Stimulated activated CD8-positive, alpha-beta memory T cell treated with anti-CD3 and anti-CD28 coated beads, Interleukin-15, amount 100 ng/mL, for 1 hour (primary cell): ENCODE measurements at places on chromosomes 4 and X.

DNA sequence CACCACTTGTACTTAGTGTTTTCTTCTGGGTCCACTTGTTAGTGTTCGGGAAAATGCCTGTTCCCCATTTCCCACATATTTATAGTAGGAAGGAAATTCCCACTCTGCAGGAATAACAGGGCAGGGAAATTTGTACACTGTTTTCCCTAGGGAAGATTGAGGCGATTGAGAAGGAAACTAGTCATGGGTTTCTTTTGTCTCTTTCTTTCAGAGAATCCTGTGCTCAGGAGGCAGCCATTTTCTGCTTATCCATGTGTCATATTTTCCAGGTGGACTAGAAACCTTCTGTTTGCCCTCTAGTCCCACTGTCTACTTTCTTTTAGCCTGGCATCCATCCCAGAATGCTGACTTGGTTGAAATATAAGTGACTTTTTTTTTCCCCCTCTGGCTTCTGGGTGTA, 299.1 kb upstream of the ANKRD50 start:
- DNase-seq, result no peak

DNA sequence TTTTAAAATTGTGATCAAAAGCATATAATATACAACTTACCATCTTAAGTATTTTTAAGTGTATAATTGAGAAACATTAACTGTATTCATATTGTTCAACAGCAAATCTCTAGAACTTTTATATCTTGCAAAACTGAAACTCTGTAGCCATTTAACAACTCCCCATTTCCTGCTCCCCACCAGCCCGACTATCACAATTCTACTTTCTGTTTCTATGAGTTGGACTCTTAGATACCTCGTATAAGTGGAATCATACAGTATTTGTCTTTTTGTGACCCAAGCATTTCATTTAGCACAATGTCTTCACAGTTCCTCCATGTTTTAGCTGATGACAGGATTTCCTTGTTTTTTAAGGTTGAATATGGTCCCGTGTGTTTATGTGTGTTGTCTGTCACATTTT, 106.0 kb downstream of the LRBA start:
- no peak for DNase-seq

DNA sequence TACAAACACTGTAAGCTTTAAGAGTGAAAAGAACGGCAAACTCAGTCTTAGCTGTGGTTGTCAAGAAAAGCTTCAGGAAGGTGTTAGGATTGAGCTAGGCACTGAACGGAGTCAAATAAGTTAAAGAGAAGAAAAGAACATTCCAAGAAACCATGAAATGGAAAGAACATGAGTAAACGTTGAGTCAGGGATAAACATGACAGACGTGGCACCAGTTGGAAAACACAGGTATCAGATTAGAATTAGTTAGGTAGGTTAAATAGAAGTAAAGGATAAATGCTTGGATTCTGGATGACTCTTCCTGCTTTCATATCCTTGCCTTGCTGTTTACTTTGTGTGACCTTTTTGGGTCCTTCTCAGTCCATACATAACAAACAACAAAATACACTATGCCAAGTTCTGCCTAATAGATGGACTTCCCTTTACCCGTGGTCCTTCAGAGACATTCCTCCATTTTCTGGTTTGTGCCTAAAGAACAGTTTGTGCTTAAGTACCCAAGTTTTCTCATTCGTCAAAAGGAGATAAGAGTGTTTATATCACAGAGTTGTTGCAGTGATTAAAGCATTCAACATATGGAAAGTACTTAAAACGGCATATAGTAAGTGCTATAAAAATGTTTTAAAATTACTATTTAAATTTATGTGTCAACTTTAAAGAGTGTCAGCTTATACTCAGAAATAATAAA, 446.9 kb downstream of the TMA16 start:
- no peak for DNase-seq

GRCh38 chr4:78936989-78937388, 2.2 kb downstream of the PAQR3 start:
- DNase-seq, result no peak

DNA sequence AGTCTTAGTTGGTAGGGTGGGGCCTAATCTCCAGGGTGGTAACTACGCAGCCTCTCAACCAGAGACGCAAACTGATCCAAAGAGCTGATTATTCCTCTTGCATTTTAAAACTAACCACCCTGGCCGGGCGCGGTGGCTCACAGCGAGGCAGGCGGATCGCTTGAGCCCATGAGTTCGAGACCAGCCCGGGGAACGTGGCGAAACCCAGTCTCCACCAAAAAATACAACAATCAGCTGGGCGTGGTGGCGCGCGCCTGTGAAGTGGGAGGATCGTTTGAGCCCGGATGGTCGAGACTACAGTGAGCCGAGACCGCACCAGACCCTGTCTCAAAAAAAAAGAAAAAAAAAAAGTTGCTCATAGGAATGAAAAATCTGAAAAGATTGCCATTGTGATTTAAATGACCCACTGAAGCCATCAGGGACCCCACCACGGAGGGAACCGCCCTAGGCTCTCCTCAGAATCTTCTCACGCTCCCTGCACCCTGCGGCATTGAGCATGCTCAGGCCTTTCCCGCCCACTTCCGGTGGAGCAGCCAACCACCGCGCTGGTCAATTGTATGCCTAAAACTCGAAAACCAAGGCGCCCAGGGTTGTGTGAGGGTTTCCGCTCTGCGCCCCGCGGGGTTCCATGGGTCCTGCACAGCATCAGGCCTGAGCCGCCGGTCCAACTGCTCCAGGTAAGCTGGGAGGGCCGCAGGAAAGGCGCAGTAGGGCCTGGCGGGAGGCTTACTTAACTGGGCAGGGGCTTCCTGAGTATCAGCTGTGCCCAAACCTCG, at the start of gene TRIM60:
Gene TRIM60 (plus strand): TSS at position 564 of the 776 bp plus-strand sequence. CDS start 8,074 bp downstream, outside the sequence.
- DNase-seq, result no peak

DNA sequence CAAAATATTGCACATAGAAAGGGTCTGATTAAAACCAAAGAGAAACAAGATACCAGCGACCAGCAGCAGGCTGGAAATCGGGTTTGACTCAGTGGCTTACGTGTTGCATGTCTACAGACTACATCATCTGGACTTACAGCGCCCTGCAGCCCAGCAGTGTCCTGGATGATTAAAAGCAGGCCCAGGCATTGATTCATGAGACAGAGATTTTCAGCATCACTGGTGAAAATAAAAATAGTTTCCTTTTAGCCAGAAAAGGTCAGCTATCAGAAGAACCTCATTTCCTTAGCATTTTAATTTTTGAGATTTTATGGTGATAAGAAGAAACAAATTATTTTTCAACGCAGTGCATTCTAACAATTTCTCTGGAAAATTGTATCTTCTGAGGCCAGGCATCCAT, 190.6 kb downstream of the PTTG2 start:
- DNase-seq, result no peak

- no peak for DNase-seq
Measured at GRCh38 chr4:85837439-85837733, 362.4 kb downstream of the ARHGAP24 start.

DNA sequence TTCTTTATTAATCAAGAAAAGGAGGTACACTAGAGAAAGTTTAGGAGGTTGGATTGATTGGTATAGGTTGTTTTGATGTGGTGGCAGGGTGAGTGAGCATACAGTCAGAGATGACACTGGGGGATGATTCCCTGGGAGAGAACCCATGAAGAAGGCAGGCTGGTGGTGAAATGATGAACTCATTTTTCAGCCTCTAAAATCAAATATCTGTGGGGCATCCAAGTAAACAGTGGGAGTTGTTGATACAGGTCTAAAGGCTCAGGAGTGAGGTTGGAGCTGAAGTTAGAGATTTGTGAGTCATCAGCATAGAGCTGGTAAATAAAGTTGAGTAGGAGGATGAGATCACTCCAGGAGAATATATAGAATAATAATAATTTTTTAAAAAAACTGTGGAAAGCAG, 10.0 kb upstream of the AP1S2 start:
- DNase-seq, result no peak

DNA sequence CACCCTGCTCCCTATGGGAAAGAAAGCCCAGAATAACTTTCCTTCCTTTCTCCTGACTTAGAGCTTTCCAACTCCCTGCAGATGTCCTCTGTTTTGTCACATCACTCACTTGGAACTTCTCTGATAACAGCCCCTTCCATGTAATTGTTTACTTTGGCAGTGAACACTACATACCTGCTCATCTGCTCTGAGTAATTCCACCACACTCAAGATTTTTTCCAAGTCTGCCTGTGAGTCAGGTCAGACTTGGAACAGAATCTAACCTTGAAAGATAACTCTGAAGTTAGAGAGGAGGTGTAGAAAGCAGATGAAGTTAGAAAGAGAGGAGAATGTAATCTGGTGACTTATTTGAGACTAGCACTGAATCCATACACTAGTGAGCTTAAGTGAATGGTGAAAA, 7.4 kb downstream of the MAGEB10 start:
- no peak for DNase-seq

DNA sequence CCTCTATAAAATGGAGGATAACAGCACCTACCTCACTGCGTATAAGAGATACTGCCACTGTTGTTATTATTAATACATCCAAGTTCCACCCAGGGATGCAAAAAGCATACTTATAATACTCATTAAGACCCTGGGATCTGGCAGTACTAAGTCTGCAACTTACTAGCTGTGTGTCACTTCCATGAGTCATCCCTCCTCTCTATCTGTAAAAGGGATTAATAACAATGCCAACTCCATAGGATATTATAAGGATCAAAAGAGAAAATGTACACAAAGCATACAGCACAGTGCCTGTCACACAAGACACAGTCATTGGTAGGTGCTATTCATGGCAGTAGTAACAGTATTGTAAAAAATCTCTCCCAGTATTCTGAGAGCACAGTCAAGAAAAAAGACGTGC, 216.7 kb downstream of the HS6ST2 start:
- no peak for DNase-seq

DNA sequence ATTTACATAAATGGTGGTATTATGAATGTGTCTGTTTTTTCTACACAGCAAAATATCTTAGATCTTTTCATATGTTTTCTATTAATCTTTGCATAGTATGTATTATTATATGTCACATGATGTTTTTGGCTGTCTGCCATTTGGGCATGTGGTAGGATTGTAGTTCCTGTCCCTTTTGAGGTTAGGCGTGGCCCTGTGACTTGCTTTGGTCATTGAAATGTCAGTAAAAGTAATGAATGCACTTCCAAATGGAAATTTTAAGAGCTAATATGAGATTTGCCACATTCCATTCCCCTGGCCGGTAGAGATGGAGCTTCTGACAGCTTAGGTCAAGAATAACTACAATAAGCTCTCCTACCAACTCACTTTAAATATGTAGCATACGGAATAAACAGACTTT, 45.1 kb downstream of the JADE3 start:
- no peak for DNase-seq

DNA sequence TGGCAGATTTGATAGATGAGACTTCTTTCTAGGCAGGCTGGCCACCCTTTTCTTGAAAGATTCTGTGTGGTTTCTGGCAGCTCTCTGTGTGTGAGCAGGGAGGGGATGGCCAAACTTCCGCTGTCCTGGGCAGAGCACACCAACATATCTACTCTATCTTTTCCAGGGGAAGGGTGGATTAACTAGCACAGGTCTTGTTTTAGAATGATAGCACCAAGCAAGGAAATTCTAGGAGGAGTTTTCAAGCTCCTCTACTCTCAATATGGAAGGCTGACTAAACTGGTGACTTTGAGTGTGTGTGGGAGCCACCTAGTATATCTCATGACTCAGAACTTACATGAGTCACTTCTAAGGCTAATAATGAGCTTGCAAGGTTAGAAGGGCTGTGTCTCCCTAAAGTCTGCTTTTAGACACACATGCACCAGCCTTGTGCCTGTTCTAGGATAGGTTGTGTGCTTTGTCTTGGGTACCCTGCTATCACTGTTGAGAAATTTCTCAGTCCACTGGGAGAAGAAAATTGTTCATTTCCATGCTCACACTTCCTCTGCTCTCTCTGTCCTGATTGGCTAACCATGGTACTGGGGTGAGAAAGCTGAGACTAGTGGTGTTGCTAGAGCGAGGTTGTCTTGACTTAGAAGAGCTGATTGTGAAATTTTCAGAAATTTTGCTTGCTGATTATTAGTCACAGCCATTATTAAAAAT, 72.9 kb downstream of the YIPF6 start:
- no peak for DNase-seq

DNA sequence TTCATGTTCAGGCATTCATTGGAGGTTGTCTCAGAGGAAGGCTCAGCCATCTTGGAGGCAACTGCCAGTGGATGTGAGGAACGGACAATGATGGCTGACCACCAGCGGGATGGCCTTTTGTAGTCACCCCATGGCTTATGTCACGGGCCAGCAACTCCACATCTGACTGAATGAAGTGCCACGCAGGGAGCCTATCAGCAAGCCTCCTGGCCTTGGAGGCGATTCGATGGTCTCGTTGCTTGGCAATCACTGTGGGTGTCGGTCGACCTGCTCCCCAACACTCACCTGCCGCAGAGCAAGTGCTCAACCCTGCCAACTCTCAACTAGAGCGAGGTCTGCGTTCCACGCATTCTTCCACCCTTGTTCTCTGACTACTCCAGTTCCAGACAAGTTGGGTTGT, 7.4 kb downstream of the H2BW2 start:
- DNase-seq, result no peak

DNA sequence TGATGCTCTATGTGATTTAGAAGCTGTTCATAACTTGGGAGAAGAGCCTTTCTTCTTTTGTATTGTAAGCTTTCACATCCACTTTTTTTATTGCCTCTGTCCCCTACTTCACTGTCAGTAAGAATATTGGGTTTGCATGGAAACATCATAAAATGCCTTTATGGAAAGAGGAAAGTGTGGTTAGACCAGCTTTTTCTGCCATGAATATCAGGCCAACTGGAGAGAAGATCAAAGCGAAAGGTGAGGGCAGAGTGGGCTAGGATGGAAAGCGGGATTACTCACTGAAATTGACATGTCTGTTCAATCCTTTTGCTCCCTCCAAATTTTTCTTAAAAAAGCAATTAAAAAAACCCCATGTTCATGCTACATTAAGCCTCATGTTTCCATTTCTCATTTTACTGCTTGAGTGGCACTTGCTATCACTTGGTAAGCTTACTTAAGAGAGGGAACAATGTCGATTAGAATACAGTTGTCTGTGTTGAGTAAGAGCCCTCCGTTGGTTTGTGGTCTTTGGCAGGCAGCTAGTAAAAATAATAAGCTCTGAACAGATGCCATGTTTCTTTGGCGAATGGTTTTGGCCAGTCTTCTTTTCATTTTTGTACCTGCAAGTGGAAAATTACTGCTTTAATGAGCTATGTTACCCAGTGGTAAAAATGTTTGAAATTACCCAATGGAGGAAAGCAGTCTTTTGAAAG, 35.9 kb downstream of the SUPT20HL1 start:
- DNase-seq, result no peak

DNA sequence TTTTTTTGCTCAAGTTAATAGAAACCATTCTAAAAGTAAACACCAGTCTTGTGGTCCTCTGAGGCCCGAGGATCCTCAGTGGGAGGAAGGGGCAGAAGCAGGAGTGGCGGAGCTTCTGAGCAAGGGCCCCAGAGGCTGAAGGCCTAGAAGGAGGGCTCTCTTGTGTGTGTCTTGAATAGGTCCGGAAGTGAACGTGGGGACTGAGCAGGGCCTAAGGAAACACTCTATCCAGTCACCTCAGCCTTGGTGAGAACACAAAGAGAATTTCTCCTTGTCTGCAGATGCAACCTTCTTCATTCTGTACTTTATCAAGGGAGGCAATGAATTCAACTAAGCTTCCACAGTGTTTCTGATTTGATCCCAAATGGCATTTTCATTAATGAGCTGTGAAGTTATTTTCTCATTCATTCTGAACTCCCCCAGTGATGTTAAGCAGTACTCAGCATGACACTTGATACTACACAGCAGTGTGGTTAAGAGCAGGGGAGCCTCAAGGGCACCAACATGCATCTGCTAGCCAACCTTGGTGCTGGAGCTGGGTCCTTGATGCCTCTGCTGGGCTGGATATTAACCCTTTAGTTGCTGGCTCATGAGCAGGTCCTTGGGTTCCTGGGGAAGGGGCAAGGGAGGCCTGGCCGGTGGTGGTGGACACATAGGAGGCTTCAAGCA, 64.7 kb downstream of the RBM47 start:
- DNase-seq, result no peak

GRCh38 chr4:1199556-1200331, 27.4 kb upstream of the SPON2 start:
- no peak for DNase-seq
